Erythroblast (primary cell): ENCODE measurements at places on chromosomes 2 and 18.

GRCh38 chr2:105272176-105272575, 30.6 kb downstream of the GPR45 start:
- DNase-seq = no peak

GRCh38 chr2:48532824-48533223, 2.9 kb downstream of the STON1 start:
- no peak for DNase-seq

- no peak for DNase-seq
These were observed 41.5 kb upstream of the CHRNA1 start for GRCh38 chr2:174805803-174806202.

GRCh38 chr2:136206613-136207012, 88.7 kb upstream of the CXCR4 start:
- no peak for DNase-seq

GRCh38 chr2:23412556-23413155, 27.7 kb downstream of the KLHL29 start:
- DNase-seq = no peak

DNA sequence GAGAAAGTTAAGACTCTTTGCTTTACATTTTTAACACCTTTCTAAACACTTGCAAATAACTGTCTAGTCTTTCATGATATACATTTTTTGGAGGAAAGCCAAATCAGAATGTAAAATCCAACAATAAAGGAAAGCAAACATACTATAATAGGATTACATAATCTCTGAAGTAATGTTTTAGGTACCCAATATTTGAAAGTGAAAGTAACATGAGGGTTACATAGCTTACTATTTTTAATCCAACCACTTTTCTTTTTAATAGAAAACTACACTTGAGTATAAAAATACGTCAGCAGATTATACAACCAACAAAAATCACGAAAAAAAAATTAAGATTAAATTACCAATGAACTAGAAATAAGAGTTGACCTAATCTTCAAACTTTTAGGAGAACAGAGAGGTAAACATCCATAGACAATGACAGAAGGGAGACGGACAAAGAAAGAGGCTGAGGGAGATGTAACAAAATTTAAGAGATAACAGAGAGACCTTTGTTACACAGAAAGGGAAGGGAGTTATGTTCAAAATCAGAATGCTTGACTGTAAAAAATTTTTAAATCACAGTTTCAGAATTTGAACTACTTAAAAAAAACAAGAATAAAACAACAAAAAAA, 150.0 kb downstream of the IKZF2 start:
- DNase-seq = no peak

- no peak for DNase-seq
These were observed 137.3 kb downstream of the SETBP1 start for GRCh38 chr18:44817831-44818473.

DNA sequence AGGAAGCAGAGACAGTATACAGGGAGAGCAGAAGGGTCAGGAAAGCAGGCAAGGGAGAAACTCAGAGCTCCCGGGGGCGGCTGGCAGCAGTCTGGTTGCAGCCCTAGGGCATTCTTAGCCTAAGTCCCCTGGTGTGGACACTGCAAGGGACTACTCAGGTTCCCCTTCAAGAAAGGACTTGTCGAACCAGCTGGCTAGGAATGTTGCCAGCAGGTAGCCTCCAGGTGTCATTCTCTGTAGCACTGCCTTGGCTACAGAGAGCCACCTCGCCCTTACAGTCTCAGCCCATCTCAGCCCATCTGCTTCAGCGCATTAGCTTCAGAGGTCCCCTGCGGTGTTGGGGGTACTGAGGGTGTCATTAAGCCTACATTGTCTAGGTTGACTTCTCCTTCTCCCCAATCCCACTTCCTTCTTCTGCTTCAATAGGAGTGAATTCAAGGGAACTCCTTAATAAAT, 11.3 kb upstream of the TMSB10 start:
- DNase-seq = no peak

GRCh38 chr2:20281876-20282275, 56.9 kb upstream of the SDC1 start:
- DNase-seq = no peak

DNA sequence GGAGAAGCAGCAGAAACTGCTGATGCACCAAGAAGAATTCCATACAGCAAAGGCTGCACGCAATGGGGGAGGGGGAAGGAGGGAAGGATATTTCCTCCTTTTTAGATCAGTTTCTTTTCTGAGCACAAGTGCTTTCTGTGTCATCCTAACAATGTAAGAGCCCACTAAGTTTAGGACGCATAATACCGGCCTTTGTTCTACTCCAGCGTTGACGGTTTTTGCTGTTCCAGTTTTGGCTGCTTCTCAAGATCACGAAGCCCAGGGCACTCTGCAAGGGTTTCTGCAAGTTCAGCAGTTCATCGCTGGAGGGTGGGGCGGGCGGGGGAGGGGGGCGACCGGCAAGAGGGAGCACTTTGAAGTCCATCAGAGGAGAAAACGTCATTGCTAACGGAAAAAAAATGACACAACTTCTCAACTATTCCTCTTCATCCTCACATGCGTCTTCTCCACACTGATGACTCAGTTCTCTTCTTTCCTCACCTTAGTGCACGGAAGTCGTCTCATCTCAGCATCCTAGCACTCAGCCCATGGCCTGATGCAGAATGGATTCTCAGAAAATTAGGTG, 8.7 kb downstream of the FAM178B start:
- DNase-seq = no peak

- no peak for DNase-seq
These were observed 41.1 kb downstream of the C1QL2 start for GRCh38 chr2:119117408-119117807.

DNA sequence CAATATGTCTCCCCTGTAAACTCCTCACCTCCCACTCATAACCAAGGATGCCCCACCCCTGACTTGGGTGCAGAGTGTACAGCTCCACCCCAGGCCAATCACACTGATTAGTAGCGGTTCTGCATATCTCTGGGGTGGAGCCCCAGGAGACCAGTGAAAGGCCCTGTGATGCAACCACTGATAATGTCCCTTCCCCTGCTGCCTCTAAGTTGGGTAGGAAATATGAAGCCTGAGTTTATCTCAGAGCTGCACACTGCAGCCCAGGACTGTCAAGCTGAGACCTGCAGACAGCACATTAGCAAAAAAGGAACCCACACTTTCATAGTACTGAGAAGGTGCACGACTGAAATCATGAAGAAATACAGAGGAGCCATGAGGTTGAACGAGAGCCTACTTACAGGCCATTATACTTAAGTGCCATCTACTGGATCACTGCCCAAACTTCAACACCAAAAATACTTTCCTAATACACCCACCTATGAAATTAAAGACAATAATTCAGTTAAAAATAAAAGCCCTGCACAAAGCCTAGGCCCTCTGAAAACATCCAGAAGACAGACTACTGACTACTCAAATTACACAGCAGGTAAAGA, 455.4 kb upstream of the LRRTM4 start:
- DNase-seq = peak; percentile 93

DNA sequence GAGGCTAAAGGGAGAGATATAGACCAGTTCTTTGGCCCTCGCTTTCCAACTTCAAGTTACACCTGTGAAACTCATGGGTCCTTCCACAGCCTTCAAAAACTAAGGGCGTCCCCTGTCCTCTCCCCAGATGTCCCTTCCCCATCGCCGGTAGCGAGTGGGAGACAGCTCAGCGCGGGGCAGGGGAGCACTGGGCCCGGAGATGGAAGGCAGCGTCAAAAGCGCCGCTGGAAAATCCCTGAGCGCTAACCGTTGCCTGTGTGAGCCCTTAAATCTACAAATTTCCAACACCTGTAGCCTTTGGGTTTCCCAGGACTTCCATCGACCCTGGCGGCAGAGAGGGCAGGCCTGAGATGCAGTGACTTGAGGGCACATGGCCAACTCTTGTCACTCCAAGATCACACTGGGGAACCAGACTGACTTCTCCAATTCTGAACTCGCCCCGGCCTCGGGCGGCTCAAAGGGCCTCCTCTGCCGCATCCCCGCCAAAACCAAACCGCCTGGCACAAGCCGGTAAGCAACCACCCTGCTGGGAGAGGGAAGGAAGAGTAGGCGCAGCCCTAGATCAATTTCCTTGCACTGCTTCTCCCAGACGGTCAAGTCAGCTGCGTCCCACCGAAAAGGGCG, 879 bp upstream of the EPAS1 start:
- peak; percentile 49 for DNase-seq

DNA sequence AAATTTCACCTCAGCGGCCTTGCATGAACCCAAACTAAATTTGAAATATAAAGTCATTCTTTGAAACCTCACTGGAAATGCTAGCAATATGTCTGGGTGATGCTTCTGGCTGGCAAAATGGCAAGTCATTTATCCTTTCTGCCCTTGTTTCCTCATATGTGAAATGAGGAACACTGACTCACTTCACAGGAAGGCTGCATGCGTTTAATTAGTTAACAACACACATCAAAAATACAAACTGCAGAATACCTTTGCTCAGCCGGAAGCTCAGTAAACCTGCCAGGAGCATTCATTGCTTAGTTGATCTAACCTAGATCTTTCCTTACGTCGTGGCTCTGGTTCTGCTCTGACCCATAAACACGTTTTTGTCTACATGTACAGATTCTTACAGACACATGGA, 214.2 kb upstream of the ACVR2A start:
- no peak for DNase-seq

GRCh38 chr2:147171941-147172340, 672.9 kb upstream of the ACVR2A start:
- no peak for DNase-seq

DNA sequence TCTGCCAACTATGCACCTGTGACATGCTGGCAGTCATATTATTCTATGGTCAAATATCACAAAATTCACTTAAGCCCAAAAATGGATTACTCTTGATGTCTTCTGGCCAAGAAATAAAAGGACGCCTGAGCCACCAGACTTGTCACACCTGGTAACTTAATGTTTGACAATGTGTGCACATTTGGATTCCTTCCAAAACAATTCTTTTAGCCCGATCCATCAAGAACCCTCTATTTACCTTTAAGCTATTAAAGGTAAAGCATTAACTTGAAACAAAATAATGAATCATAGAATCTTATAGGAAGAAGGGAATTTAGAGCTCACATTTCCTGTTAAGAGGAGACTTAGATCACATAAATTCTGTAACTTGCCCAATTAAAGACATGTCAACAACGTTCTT, 46.5 kb upstream of the NFU1 start:
- DNase-seq = no peak

- DNase-seq = no peak
These were observed 54.5 kb downstream of the RBBP8 start for GRCh38 chr18:22987547-22988189.

DNA sequence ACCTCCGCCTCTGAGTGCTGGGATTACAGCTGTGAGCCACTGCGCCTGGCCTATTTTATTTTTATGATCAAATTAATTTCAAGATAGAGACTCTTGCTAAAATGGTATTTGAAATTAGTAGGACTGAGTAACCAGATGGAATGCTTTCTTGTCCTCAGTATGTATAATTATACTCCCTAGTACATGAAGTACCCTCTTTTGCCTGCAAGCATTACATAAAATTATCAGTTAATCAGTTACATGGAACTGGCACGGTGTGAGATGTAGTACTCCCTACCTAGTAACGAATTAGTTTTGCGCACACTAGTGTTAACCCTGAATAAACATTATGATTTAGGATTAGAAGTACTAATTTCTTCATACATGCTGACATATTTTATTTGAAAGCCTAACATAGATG, 41.6 kb downstream of the RBBP8 start:
- DNase-seq = no peak

- DNase-seq = no peak
These were observed 1047.8 kb upstream of the NXPH2 start for GRCh38 chr2:139828011-139828410.

DNA sequence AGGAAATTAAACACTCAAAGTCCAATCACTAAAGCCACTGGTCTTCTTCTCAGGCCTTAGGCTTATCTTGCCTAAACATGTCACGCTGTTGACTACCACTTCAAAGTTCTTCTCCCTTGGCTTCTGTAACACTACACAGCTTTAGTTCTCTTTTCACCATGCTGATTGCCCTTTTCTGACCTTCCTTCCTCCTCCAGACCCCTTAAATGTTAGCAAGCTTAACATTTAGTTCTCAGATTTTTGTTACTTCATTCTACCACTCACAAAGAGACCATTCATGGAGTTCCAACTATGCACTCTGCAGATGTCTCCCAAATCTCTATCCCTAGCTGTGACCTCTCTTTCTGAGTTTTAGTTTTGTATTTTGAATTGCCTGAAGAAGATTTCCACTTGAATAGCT, 64.4 kb downstream of the TTC21B start:
- DNase-seq = peak; percentile 20

DNA sequence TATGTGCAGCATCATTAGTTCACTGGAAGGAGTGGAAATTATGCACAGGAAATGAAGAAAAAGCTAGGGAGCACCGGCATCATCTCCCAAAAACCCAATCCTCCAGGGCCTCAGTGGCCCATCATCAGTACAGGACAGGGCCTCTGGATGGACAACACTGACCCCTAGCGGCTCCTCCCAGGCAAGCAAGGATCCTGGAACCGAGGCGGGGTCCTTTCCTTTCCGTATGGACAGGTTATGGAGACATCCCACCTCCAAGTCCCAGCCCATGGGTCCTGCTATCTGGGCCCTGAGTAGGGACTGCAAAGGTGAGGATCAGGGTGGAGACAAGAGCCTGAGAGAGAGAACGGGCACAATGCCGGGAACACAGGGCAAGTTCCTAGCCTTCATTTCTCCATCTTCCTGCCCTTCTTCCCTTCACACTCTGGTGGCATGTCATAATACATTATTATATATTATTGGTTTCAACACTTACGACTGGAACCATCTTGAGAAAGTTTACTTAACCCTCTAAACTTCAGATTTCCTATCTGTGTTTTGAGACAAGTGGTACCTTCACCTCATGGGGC, 68.2 kb downstream of the ZNF516 start:
- peak; percentile 29 for DNase-seq

GRCh38 chr2:231530099-231531011, at the start of gene NMUR1:
Gene NMUR1 (minus strand): TSS chr2:231530445. CDS start chr2:231530361, 84 bp downstream.
- DNase-seq = peak; percentile 82

DNA sequence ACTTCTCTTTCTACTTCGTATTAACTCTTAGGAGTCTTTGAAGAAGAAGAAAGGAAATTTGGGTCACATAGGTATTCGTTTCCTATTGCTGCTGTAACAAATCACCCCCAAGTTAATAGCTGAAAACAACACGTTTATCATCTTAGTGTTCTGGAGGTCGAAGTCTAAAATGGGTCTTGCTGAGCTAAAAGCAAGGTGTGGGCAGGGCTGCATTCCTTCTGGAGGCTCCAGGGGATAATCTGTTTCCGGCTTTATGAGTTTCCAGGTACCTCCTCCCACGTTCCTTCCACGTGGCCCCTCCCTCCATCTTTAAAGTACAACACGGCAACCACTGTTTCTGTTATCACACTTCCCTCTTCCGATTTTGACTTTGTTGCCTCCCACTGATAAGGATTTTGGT, 233.5 kb upstream of the RBBP8 start:
- no peak for DNase-seq

- no peak for DNase-seq
These were observed 60.8 kb downstream of the MYO3B start for GRCh38 chr2:170238776-170239175.
